ENCODE measurements at places on chromosomes 16 and 17. TPM values are rescaled to one million over a fixed set of nuclear protein-coding genes. Genes with fewer than 3 reads are reported as not detected.

The RTN4RL1 gene
- total RNA-seq, result 18.2 TPM

The SOX9 gene
- total RNA-seq, result 0.59 TPM

The SLC52A1 gene
- 0.25 TPM for total RNA-seq

The TMEM204 gene
- total RNA-seq, result not detected

The KLHL10 gene
- total RNA-seq, result not detected
